ENCODE measurements at places on chromosomes 7 and 10.

- DNase-seq, result no peak
Measured at GRCh38 chr7:46291601-46292150, 370.6 kb upstream of the IGFBP3 start.

- no peak for DNase-seq
Measured at GRCh38 chr10:121168545-121169216, 317.5 kb downstream of the WDR11 start.

- no peak for DNase-seq
Measured at GRCh38 chr10:58806970-58807628, 294.4 kb downstream of the BICC1 start.

DNA sequence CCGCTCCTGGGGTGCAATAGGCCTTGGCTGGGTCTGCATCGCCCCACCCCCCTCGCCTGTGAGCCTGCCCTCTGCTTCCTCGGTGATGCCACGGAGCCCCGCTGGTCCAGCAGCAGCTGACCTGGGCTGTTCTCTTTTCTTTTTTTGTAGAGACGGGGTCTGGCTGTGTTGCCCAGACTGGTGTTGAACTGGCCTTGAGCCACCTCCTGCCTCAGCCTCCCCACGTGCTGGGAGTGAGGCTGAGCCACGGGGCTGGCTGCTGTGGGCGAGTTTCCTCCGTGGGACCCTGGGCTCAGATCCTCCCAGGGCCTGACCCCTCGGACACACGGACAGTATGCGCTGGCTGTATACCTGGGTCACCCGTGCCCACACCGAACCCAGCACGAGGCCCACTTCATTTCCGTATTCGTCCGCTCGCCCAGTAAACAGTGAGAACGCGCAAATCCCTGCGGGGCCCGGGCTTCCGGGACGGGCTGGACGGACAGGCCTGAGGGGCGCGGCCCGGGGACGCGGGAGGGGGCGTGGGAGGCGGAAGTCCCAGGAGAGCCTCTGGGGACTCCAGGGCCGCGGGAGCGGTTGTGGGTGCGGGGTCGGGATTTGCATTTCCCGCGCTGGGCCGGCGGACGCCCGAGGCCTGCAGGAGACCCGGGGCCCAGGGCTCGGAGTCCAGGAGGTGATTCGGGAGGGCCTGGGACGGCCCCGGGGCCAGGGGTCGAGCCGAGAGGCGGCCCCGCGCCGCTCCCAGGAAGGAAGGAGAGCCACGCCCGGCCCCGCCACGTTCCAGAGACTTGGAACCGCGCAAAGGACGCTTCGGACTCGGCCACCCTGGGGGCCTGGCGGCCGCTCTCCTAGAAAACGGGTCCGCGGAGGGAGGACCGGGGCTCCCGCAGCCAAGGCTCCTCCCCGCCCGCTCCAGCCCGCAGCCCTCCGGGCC lies 57.7 kb upstream of the DNAJB6 start:
- no peak for DNase-seq

DNA sequence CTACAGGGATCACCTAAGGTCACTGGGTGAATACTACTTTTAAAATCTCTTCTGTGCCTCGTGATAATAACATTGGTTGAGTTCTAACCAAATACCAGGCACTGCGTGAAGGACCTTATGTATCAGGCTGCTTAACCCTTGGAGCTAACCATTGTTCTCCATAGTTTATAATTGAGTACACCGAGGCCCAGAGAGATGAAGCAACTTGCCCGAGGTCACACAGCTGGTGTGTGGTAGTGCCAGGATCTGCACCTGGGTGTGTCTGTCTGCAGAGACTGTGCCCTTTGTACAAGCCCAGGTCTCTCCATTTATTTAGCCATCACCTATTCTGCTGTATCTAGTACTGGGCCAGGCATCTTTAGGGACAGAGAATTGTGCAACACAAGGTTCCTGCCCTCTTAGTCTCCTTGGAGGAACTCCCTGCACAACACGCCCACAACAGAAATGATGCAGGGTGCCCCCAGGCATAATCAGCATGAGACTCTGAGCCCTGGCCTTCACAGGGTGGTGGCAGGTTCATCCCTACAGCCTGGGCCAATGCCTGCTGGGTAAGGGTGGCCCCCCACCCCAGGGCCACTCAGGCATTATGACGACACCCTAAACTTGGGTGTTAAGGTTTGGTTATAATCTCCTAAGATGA lies 31.5 kb downstream of the UNC5B start:
- DNase-seq, result no peak

GRCh38 chr7:152176797-152177196 lies 151.3 kb downstream of the GALNT11 start:
- DNase-seq, result no peak

DNA sequence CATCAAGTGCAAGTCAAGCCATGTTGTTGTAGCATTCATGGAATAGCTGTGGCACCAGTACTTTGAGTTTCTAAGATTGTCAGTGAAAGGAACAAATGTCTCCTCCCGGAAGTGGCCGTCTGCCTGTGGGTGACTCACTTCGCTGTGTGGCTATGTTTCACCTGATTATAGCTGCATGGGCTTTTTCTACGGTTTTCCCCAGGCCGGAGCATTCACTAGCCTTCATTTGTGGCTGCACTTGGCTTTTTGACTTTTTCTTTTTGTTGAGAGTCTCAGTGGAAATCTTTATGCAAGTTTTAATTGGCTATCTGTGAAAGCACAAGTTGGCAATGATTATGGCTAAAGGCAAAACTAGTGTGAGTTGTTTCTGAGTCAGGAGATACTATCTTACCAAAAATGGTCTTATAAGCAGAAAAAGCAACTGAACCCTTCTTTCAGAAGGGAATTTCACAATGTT lies 35.0 kb downstream of the SRI start:
- DNase-seq, result no peak

- DNase-seq, result no peak
Measured at GRCh38 chr7:143487061-143487460, 9.4 kb downstream of the TAS2R41 start.

- no peak for DNase-seq
Measured at GRCh38 chr7:111357691-111358090, 204.6 kb downstream of the IMMP2L start.

GRCh38 chr7:54339073-54339472 lies 203.1 kb upstream of the VSTM2A start:
- no peak for DNase-seq

DNA sequence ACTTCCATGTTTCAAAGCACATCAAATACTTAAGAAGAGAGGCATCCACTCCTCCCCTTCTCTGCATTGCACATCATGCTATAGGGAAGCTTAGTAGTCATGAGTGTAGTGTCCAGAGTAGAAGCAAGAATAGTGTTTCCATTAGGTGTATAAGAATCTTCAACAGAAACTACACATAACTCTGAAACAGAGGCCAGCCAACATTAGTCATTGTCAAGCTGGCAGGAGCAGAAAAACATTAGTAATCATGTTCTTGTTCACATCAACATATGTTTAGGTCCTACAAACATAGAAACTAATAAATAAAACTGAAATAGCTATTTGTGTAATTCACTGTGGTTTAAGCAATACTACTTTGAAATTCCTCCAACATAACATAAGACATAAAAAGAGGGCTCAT lies 370.2 kb downstream of the PPP1R3A start:
- no peak for DNase-seq

- DNase-seq, result no peak
Measured at GRCh38 chr7:16462431-16462889, 3.1 kb downstream of the SOSTDC1 start.

DNA sequence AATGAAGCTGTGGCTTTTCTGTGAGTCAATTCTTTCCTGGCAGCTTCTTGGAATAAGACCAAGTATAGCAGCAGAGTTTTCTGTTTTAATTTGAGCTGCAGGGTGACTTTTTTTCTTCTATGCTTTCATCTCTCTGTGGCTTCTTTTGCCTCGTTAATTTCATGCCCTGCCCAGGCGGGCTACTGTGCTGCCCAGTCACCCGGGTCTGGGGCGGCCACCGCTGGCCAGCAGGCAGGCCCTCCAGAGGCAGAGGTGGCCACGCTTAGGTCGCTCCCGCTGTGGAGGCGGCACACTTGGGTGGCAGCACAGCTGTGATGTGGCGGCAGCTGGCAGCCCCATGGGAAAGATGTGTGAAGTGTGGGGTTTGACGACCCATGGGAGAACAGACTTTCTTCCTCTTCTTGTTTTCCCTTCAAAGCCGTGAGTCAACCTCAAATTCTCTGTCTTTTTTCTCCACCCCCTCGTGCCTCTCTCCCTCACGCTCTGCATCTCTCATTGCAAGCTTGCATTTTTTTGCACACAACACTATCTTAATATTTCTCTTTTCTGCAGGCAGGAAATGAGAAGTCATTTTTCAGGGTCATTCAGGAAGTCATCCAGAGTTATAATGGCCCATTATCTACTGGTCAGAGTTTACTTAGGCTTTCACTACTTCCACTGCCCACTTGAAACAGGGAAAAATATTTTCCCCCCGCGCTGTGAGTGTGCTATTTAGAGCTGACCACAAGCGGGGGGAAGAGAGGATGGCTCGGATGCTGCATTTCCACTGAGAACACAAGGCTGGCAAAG lies 67.8 kb downstream of the EGFR start:
- no peak for DNase-seq

DNA sequence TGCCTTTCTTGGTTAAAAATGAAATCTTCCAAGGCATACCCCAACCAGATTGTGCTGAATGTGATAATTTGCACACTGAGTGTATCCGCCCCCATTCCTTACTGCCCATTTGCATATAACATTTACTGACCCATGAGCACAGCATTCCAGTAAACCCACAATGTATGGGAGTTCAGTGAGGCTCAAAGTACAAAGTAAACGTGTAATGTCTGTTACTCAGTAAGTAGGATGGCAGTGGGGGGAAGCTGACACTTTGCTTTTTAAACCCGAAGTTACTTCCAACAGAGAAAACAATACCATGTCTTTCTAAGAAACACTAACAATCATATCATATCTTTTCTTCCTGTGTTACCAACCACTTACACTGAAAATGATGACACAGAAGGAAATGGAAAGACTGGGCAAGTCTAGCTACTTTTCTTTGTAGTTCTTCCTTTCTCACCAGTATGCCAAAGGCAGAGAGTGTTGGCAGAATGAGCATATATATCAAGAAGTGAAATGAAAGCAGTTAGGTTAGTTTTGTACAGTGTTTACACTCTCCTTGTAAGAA lies 27.1 kb upstream of the SOSTDC1 start:
- DNase-seq, result no peak

DNA sequence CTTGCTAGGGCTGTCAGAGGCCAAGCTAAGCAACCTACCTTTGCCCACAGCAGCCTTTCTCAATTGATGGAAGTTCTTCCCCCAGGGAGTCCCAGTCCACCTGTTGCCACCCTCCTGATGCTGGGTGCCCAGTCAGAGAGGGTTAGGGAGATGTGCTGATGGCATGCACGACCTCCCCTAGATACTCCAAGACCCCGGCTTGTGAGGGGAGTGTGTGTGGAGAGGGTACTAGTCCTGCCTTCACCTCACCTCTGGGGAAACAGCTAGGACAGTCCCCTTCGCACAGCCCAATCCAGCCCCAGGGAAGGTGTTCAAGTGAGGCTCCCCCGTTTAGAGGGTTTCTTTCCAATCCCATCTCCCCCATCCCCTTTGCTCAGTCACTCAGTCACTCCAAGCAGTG lies 1.3 kb upstream of the UNC5B start:
- DNase-seq, result no peak

DNA sequence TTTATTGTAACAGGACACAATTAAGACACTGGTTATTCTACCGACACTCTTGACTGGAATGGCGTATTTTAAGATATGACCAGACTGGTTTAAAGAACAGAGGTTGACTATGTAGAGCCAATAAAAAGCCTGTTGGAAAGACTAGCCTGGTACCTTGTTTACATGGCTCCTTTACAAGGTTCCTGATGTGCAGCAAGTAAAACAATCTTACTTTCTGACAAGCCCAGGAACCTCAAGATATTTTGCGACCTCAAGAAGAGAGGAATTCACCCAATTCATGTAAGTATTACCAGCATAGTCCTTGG lies 14.1 kb downstream of the LARP4B start:
- no peak for DNase-seq

DNA sequence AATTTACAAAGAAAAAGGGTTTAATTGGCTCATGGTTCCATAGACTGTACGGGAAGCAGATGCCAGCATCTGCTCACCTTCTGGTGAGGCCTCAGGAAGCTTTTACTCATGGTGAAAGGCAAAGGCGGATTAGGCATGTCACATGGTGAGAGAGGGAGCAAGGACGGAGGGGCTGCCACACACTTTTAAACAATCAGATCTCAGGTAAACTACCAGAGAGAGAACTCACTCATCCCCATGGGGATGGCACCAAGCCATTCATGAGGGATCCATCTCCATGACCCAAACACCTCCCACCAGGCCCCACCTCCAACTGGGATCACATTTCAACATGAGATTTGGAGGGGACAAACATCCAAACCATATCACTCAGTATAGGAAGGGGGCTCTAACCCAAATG lies 183.9 kb downstream of the COBL start:
- no peak for DNase-seq

GRCh38 chr7:27491534-27491933 lies 171.1 kb downstream of the HIBADH start:
- DNase-seq, result no peak

- DNase-seq, result no peak
Measured at GRCh38 chr7:1933066-1933750, 263.1 kb downstream of the ELFN1 start.

DNA sequence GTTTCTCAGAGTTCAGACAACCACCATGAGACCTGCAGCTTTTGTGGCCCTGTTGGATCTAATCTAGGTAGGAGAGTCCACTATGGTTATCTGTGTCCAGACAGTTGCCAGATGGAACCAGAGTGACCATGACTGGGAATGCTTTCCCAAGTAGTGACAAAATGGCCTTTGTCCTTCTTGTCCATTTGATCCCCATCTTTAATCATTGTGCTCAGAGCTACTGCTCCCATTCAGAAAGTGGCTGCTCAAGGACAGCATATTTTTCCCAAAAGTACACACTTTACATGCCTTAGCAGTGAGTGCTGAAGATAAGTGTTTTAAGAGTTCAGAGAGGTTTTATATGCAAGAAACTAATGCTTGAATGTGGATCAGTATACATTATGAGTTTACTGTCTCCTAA lies 5.4 kb upstream of the ACSM6 start:
- DNase-seq, result no peak

DNA sequence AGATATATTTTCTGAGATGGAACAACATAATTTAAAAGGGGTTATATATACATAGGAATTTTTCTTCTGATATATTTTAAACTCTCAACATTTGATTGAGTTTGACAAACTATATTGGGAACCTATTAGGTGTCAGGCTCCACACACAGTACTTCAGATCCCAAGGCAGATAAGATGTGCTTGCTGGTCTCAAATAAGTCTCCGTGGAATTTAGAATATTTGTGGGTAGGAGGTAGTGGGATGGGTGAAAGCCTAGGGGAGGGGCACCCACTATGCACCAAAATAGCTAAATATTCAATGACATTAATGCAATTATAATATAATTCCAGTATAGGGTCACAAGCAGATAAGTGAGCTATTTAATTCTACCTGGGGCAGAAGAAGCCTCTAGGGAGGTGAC lies 81.5 kb downstream of the ARL4A start:
- no peak for DNase-seq
